ENCODE measurements at places on chromosomes 4 and X.

GRCh38 chr4:137156054-137156453 lies 376.2 kb downstream of the PCDH18 start:
- no peak for DNase-seq

- DNase-seq = no peak
Observed at GRCh38 chr4:137032222-137032621, 500.1 kb downstream of the PCDH18 start.

DNA sequence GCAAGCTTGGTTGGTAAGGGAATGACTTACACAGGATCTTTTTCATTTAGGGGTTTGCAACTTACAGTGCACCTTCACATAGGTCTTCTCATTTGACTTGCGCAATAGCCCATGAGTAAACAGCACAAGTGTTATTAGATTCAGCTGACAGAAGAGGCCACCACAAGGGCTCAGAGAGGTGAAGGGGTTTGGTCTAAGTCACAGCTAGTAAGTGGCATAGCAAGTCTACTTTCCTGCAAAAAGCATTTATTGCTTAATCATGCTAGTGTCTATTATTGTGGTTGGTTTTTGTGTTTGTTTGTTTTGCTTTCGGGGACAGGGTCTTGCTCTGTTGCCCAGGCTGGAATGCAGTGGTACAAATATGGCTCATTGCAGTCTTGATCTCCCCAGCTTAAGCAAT lies 83.3 kb downstream of the SPRY1 start:
- no peak for DNase-seq

DNA sequence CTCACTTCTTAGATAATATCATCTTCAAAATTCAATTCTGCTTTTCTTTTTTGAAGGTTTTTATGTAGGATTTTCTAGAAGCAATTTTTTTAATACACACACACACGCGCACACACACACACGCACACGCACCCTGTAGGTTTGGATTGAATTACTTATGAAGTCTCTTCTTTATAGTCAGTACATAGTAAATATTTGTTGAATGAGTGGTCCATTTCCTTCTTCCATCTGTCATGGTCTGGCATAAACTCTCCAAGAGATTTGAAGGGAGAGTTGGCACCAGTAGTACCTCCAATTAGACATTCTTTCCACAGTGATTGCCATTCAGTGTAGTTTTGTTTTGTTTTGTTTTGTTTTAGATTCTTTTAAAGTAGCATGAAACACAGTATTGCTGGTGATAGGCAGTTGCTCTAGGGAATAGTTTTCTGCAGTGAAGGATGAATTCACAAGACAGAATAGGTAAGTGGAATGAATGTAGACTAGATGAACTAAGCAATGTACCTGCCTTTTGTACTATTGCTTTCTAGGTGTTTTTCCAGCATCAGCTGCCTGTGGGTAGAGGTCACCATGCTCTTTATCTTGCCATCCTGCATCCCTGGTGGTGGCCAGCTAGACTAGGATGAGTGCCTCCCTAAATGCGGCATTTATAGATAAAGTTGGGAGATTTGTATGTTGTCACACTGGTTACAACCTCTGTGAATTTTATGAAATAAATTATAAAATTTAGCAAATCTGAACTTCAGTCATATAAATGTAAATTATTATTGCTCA lies 20.5 kb downstream of the PDLIM5 start:
- DNase-seq = no peak

GRCh38 chr4:126610933-126611332 lies 1021.8 kb upstream of the INTU start:
- no peak for DNase-seq

DNA sequence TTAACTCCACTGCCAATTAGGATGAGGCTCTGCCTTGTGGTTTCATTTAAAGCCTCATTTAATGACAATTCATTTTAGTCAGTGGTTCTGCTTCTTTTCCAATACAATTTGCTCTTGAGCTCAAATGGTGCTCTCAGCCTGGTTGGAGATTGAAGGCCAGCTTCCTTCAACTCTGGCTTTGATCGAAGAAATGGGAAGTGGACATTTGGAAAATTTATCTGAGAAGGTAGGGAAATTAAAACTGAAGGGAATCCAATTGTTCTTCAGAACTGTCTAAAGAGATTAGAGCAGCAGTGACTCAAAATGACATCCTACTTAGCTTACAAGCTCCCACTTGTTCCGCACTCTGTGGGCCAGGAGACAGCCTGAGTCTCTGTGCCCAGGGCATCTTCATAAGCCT lies 206.8 kb downstream of the SMARCA1 start:
- no peak for DNase-seq
